ENCODE measurements at places on chromosomes 7 and 10.
A peak's percentile ranks its signal among the peaks of the same experiment; 100 is the strongest.

GRCh38 chr7:22581099-22581498 is 81.1 kb upstream of the STEAP1B start:
- DNase-seq = peak; percentile 42

- DNase-seq = peak; percentile 59
Observed at GRCh38 chr10:119412244-119413092, 130.1 kb downstream of the RGS10 start.

DNA sequence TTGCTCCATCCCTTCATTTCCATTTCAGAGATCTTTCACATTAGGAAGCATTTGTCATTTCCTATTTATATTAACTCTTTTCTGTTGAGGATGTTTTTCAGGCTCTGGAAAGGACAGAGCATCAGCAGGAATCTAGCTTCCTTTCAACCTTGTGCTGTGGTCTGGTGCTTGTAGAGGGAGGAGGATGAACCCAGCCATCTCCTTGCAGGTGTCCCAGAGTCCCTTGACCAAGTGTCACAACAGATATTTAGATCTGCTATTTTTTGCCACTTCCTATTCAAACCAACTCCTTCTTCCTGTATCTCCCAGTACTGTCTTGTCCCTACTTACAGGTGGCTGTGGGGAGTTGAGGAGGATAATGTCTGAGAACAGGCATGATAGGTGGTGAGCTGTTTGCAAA is 742.8 kb downstream of the GRID1 start:
- DNase-seq = no peak

DNA sequence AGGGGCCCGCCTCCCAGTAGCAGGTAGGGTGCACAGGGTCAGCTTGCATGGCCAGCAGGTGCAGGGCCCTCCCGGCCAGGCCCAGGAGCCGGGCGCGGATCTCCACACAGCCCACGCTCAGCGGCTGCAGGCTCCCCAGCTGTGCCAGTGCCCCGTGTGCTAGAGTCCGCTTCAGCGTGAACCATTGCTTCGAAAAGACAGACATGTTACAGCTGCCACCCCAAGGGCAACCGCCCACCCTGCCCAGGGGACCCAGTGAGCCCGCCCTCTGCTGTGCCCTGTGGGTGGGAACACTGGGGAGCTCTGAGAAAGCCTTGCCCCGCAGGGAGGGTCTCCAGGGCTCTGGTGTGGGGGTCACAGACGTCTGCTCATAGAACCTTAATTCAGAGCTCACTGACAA is 64.3 kb upstream of the NKX6-2 start:
- DNase-seq = no peak

GRCh38 chr7:24851786-24852185 is 94.5 kb upstream of the GSDME start:
- peak; percentile 41 for DNase-seq

GRCh38 chr7:116970238-116970910 is 17.1 kb downstream of the ST7 start:
- DNase-seq = no peak

DNA sequence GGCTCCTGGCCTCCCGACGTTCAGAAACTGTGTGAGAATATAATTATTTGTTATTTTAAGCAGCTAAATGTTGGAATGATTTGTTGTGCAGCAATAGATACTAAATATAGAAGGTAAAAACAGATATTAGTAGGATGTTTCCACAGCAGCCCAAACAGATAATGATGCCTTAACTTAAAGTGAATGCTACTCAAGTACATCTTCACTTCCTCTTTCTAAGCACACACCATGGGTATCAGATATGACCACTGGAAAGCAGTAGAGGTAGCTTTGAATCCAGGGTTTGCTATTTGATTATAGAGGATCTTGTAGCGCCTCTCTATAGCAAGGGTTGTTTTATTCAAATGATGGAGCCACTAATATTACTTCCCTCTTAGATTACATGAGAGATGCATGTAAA is 38.2 kb upstream of the BET1 start:
- DNase-seq = no peak

GRCh38 chr7:54783952-54784351 is 24.9 kb upstream of the SEC61G start:
- no peak for DNase-seq

- no peak for DNase-seq
Observed at GRCh38 chr7:87548123-87548919, 52.4 kb downstream of the ABCB1 start.

GRCh38 chr10:84660450-84661159 is 332.2 kb downstream of the CCSER2 start:
- DNase-seq = no peak

- no peak for DNase-seq
Observed at GRCh38 chr10:132342553-132342952, 10.6 kb downstream of the LRRC27 start.

GRCh38 chr10:19577807-19578206 is 238.4 kb upstream of the PLXDC2 start:
- DNase-seq = no peak

DNA sequence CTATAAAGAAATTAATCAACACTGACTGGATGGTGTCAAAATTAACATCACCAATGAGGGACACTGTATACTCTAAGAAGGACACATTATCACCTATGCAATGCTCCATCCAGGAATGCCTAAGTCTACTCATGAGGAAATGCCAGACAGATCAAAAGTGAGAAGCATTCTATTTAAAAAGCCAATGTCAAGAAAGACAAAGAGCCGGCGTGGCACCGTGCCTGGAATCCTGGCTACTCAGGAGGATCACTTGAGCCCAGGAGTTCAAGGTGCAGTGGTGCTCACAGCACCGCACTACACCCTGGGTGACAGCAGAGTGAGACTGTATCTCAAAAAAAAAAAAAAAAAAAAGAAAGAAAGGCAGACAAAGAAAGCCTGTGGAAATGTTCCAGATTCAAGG is 45.5 kb upstream of the ANAPC16 start:
- DNase-seq = peak; percentile 37

DNA sequence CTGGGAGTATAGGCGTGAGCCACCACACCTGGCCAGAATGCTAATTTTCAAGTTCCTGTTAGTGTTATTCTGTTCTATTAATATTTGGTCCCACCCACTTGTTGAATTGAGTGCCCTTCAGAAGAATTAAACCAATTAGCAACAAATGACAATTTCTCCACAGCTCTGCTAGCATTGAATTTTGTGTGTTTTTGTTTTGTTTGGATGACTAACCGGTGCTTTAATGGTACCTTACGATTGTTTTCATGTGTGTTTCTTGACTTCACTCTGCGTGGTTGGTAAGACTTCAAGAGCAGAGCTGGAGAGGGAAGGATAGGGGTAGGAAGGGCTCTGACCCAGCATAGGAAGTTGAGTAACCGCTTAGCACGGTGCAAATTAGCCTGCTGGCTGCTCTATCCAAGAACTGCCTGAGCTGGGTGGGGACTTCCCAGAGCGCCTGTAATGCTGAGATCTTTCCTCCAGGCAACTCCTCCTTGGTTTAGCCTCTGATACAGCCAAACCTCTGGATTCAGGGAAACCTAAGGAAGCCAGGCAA is 4.6 kb downstream of the ARPC1B start:
- peak; percentile 87 for DNase-seq

- no peak for DNase-seq
Observed at GRCh38 chr10:12559578-12560178, 210.3 kb downstream of the CAMK1D start.

- DNase-seq = no peak
Observed at GRCh38 chr10:111233439-111233838, 156.6 kb downstream of the ADRA2A start.

DNA sequence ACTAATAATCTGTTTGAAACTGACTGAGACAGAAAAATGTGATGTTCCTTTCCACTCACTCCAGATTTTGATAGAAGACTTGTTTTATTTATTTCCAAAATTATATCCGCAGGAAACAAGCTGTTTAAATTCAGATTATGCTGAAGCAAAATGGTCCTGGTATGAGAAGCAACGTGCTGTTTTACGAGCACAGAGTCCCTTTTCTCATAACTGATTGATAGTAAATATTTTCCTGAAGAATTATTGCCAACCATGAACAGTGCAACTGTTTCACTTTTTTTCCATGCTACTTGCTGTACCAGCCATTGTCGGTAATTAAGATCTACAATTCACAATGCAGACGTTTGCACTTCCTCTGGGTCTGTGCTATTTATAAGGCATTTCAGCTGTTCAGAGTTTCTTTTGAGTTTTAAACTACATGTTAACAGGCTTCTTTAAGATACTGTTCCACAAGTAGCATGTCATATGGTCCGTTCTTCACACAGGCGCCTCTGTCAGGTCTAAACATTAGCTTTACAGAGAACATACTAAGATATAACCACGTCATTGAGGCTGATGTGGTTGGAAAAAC is 103.8 kb downstream of the POLL start:
- no peak for DNase-seq

DNA sequence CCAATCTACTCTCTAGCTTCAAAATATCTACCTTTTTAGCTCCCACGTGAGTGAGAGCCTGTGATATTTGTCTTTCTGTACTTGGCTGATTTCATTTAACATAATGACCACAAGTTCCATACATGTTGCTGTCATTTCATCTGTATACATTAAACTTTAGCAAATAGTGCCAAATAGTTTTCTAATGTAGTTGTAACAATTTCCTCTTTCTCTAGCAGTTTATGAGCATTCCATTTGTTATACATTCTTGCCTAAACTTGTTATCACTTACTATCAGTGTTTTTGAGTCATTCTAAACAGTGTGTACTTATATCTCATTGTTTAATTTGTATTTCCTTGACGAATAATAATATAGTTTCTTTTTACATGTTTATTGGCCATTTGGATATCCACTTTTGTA is 77.2 kb downstream of the NEUROD6 start:
- no peak for DNase-seq

- DNase-seq = no peak
Observed at GRCh38 chr7:1523844-1524243, 6.7 kb upstream of the MAFK start.

GRCh38 chr10:122280156-122280555 is 9.1 kb downstream of the BTBD16 start:
- DNase-seq = no peak

GRCh38 chr10:30459283-30459682 is 25.3 kb downstream of the MAP3K8 start:
- DNase-seq = peak; percentile 62

- DNase-seq = no peak
Observed at GRCh38 chr7:14055813-14056212, 66.3 kb upstream of the ETV1 start.

DNA sequence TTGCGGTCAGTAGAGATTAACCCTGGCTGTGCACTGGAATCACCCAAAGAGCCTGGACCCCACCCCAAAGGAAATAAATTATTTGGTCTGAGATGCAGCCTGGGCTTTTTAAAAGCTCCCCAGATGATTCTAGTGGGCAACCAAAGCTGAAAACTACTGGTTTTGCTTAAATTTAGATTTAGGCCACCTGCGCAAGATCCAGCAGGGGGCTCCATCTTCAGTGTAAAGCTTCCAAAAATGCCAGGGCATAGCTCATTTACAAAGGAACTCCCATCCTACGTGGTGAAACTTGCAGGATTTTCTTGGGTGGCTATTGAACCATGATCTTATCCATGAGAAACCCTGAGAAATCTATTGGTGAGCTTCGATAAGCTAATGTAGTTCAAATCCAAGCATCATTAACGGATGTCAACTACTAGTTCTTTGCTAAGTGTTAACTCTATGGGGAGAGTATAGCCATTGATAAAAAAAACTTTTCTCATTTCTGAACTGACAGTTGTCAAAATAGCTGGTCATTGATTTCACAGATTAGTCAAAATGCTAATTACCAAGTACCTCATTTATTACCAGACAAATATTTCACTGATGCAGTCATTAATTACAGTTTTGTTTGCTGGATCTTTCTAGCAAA is 315.3 kb downstream of the LHFPL3 start:
- DNase-seq = no peak

GRCh38 chr7:135186261-135186540 is 15.7 kb upstream of the CYREN start:
- DNase-seq = no peak

- no peak for DNase-seq
Observed at GRCh38 chr7:23714150-23714464, 4.1 kb downstream of the STK31 start.

DNA sequence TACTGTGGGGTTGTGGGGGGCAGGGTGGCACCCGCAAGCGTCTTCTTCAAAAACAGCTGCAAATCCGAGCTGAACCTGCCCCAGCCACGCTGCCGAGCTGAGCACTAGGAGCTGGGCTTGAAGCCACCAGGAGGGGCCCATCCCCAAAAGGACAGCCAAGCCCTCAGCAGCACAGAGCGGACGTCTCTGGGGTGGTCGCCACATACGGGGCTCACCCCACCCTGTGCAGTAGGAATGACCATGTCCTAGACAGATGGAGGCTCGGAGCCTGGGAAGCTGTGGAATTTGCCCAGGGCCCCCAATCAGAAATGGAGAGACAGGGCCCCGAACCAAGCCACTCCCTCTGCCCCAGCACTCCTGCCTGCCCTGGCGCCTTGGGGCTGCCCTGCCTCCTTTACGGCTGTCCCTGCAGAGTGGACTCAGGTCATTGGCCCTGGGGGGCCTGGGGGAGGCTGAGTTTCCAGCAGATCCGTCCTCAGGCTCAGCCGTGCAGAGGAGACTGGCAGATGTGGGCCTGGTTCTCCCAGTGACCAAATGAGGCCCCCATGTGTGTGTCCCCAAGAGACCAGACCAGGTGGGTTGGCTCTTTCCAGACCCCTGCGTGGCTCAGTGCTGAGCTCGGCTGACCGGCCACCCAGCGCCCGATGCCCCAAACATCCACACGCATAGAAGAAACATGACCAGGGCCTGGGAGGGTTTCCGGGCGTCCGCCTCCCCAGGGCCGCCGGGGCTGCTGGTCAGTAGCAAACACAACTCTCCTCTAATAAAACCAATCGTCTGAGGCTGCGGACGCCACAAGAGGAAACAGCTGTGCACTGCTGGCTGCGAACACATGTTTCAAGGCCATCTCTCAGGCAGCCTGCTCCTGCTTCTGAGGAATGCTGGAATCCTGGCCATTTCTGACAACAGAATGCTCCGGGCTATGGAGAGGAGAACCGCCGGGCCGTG is 54.9 kb downstream of the PDGFA start:
- peak; percentile 43 for DNase-seq

- DNase-seq = no peak
Observed at GRCh38 chr10:52059089-52059488, 255.0 kb upstream of the DKK1 start.

GRCh38 chr7:32957326-32958045 is at the start of gene FKBP9:
FKBP9 (plus strand) TSS chr7:32957440; CDS start chr7:32957574, 134 bp downstream.
- peak; percentile 86 for DNase-seq

GRCh38 chr10:113553149-113553548 is 296 bp downstream of the HABP2 start:
- DNase-seq = no peak

GRCh38 chr10:7107285-7107684 is 303.5 kb downstream of the SFMBT2 start:
- peak; percentile 68 for DNase-seq

DNA sequence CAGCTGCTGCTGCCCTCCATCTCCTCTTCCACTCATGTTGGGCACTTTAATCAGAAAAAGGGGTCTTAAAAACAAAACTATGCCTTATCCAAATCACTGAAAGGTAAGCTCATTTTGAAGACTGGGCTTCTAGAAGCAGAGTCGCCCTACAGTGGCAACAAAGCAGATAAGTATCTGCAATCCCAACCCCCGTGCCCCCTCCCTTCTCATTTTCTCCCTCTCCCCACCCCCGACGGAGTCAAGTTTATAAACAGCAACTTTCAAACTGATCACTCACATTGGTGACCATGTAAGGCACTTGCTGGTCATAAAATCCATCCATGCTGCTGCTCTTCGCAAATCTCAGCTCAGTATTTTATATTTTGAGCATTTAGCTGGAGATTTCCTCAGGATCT is 738 bp downstream of the ETV1 start:
- peak; percentile 71 for DNase-seq

Measured in astrocyte of the spinal cord (primary cell).